Eye (tissue), 1 donor: ENCODE measurements at places on chromosomes 12 and 14.

DNA sequence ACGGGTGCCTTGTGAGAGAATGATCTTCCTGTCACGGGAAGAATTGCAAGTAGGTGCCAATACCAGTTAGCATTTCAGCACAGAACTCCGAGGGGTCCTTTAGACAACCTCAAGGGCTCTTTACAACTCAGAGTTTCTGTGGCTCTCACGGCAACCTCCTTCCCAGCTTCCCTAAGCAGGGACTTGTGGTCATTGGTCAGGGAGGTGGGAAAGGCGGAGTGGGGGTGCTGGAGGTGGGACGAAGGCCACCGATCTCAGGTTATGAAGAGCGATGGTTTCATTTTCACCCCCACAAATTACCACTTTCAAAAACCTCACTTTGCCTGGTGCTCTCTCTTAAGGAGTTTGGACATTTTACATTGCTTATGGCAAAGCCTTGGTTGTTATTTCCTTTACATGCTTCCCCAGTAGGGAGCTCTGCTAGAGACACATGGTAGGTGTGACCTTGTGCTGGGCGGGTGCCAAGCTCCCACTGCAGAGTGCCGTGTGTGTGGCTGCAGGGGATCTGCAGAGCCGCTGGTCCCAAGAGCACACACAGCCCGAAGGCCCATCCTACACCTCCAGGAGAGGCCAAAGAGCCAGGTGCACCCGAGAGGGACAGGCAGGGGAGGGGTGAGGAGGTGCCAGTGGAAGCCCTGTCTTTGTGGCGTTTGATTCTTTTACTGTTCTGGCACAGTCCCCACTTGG is 21.4 kb downstream of the BCL2L14 start:
- DNase-seq: no peak

- peak; percentile 58 for DNase-seq
Measured at GRCh38 chr12:26845057-26845666, 12.2 kb upstream of the ITPR2 start.

GRCh38 chr14:40417777-40418401 is 985.7 kb upstream of the FBXO33 start:
- DNase-seq: peak; percentile 46

GRCh38 chr14:22554498-22555383 is 34.3 kb downstream of the DAD1 start:
- DNase-seq: no peak

DNA sequence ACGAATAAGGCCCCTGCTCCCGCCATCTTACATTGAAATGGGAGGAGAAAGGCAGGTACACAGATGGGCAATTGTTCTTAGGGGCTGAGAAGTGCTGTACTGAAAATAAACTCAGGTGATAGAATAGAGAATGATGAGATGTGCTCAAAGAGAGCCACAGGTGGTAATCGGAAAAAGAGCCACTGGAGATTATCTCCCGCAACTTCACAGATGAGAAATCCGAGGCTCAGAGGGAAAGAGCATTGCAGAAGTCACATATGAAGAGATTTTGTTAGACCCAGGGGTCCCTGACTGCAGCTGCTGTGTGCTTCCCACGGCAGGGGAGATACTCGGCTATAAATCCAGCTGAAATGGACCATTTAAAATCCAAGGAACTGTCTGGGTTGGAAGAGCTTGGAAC is 73.7 kb downstream of the PRIMA1 start:
- DNase-seq: no peak

GRCh38 chr14:71591929-71592328 is 340.3 kb upstream of the RGS6 start:
- no peak for DNase-seq

GRCh38 chr12:125220404-125221273 is 155.4 kb downstream of the AACS start:
- peak; percentile 68 for DNase-seq

DNA sequence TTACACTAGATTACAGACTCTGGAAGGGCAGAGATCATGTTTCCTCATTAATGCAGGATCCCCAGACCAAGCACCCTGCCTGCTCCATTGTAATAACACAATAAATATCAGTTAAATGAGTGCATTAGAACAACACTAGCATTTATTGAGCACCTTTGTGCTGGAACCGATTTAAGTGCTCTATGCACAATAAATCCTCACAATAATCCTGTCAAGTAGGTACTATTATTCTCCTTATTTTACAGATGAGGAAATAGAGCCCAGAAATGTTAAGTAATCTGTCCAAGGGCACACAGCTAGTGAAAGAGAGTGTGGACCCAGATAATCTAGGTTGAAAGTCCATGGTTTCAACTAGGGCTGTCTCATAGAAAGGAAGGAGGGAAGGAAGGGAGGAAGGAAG is 69.8 kb downstream of the MAP1LC3B2 start:
- DNase-seq: no peak

GRCh38 chr14:68284834-68285233 is 465.3 kb downstream of the RAD51B start:
- no peak for DNase-seq

DNA sequence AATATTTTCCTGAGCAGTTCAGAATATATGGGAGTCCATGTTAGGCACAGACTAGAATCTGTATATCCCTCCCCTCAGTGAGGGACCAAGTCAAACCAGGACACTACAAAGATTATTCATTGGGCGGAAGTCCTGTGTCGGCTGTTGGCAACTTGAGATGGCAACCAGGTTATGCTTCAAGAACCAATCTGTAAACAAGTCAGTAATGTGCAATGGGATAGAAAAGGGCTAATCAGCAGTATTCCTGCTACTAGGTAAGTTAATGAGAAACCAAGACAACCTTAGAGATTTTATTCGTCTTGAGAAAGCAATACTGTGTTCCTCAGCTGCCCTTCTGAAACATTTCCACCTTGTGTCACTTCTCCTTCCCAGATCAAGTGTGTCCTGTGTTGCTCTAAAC is 26.4 kb downstream of the ARG2 start:
- no peak for DNase-seq

GRCh38 chr14:81474148-81474492 is 59.5 kb downstream of the SEL1L start:
- no peak for DNase-seq

DNA sequence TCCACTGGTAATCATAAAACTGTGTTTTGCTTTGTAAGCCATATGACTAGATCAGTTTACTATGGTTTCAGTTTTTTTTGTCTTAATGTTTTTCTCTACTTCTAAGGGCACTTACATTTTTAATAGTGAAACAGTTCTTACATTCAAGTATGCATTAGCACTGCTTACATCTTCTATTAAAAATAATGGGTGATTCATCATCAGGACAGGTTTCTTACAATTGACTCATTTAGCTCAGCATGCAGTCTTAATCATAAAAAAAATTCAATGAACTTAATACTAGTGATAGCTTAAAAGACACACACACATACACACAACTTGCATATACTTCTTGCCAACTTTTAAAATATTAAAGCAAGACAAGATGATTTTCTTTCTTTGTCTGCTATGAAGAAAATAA is 845.7 kb upstream of the USP15 start:
- no peak for DNase-seq

- no peak for DNase-seq
Measured at GRCh38 chr12:121595520-121595919, 14.7 kb upstream of the KDM2B start.

DNA sequence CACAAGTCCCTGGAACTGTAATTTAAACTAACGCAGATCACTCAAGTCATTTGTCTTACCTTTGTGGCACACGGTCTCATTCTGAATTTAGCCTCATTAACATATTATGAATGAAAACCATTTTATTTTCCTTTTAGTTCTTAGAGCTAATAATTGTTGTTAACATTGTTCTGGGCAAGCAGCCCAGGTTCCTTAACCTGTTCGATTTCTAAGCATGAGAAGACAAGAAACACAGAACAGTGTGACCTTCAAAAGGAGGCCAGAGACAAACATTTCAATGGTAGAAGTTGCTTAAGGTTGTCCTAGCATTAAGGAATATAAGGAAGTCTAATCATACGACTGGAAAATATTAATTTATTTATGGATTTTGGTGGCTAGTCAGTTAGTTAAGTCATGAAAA is 35.2 kb downstream of the PIWIL1 start:
- DNase-seq: no peak

GRCh38 chr12:93183940-93184671 is 193.6 kb upstream of the NUDT4 start:
- no peak for DNase-seq

DNA sequence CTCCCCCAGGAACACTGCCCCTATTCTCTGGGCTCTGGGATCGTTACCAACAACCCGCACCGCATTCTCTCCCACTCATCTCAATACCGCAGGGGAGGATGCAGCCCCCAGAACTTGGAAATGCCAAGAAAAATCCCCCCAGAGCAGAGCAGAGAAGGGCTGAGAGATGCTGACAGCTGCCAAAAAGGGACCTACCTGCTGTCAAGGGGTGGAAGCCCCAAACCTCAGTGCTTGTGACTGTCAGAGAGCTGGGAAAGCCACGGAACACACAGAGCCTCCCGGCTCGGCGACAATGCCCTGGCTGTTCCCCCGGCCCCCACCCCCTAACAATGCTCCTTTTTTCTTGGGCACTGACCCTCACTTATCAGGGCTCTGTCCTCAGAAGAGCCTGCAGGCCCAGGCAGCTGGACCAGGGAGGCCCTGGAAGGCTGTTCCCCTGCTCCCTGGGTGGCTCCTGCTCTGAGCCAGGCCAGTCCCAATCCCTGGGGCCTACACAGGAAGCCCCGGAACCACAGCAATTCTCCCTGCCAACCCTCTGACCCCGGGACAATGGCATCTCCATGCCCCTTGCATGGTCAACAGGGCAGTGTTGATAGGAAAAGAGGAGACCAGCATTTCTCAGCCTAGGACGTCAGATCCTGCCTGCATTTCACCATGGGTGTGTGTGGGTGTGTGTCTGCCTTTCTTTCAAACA is 78.9 kb downstream of the ITPK1 start:
- DNase-seq: peak; percentile 88

DNA sequence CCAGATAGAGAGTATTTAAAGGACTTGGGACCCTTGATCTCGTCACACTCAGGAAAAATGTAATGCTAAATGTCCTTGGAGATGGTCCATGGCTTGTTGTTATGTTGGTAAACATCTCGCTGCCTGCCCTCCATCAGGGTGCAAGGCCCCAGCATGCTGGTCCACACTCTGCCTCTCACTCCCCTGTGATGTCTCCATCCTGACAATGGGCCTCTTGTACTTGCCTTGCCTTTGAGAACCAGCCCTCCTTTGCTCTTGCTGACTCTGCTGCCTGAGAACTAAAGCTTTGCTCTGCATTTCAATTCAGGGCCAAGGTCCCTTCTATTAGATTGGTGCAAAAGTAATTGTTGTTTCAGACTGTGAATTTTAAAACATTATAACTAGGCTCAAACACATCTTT is 131.0 kb upstream of the LMNTD1 start:
- DNase-seq: no peak

- DNase-seq: peak; percentile 93
Measured at GRCh38 chr12:12704593-12705230, 8.7 kb upstream of the GPR19 start.

GRCh38 chr14:100573002-100573756 is 14.0 kb downstream of the BEGAIN start:
- DNase-seq: no peak

- DNase-seq: peak; percentile 21
Measured at GRCh38 chr14:105214324-105214915, 33.3 kb upstream of the NUDT14 start.

DNA sequence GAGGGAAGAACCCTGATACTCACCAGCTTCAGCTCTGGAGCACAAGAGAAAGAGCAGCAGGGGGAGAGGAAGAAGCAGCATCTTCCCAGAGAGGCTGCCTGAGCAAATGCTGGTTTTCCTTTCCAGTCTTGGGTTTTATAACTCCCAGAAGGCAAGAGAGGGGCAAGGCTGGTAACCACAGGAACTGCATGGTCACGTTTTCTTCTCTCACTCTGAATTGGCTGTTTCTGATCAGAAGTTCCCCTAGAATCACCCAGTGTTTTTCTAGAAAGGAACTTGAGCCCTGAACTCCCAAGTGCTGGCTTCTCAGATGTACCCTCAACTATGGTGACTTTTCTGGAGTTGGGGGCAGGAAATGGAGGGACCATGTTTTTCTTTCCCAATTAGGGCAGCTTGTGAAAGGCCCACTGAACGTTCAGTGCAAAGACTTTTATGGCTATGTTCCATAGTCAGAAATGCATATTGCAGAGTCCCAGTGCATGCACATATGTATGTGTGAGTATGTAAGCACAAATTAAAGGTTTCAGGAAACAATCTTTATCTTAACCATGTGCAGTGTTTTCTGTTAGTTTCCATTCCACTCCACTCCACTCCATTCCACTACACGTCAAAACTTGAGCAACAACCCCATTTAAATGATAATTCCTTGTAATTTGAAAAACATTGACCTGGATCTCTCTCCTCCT is at the start of gene CMA1:
Gene CMA1 (minus strand): TSS at position 111 of the 686 bp plus-strand sequence. CDS start 30 bp downstream, at position 81.
- DNase-seq: no peak

DNA sequence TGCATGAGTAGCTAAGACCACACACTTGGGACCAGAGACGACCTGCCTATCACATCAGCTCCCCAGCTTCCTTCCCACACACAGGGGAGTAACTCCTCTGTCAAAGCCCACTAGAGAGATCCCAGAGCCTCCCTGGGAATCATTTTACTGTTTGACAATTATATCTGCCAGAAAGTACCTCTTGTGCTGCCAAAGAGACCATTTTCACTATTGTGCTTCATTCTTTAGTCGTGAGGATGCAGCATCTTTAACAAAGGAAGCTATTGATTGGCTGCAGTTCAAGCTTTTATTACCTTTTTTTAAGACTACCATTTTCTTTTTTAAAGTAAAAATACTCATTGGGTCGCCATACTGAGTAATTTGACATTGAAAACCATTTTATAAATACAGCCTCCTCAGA is 194.5 kb upstream of the RGS6 start:
- DNase-seq: no peak

DNA sequence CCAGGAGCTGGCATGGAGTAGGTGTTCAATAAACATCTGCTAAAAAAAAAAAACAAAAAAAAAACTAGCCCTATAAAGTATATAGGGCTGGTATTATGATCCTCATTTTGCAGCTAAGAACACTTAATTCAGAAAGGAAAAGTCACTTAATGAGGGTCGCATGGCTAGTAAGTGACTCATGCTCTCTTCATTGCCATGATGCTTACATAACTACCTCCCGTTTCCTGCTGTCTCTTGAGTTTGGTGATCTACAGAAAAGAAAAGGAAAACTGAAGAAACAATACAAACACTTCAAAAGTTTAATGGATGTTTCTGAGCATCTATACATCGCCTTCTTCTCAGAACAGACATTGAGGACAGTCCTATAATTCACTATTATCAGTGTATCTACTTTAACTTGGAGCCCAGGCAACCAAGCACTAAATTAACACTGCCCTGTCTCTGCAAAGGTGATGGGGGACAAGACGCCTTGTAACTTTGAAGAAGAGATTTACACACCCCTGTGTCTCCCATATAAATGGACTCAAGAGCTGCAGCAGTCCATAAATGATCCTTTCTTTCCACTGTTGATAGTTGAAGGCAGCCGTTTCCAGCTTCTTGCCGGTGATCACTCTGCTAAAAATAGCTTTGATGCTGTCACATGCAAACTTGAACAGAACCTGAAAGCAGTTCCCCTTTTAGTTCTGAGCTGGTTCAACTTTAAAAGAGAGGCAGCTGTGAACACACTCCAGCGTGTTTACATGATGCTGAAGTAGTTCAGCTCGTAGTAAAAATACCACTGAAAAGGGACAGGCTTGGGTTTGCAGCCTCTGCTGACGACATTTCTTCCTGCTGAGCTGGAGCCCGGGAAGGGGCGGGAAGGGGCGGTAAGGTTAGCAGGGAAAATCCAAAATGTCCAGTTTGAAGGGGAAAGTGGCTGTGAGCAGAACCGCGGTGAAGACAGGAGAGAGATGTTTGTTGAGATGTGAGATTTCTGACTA is 113.3 kb downstream of the FOXN3 start:
- DNase-seq: peak; percentile 84
